ELF-1 (cell line): ENCODE measurements at places on chromosomes 6 and 20.

DNA sequence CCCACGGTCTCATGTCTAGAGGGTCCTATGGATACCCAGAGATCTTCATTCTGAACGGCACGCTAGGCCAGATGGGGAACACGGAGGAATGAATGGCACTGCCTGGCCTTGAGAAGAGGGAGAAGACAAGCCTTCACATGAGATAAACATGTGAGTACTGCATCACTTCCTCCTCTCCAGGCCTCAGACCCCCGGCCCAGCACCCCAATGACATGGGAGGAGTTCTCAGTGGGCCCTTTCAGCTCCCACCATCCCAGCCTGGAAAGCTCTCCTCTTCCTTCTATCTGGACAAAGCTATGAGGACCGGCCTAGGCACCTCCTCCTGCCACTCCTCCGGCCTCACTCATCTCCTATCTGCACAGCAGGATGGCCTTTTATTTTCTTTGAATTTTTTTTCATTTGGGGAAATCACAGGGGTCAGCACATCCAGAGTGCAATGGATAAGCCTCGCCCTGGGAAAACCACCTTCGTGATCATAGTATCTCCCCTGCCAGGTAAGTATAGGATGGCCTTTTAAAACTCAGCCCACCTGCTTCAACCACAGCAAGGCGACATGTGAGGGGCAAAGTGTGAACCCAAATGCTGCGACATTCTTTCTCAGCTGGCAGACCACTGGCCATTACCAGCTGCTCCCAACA, 39.2 kb upstream of the CDKN1A start:
- no peak for DNase-seq

DNA sequence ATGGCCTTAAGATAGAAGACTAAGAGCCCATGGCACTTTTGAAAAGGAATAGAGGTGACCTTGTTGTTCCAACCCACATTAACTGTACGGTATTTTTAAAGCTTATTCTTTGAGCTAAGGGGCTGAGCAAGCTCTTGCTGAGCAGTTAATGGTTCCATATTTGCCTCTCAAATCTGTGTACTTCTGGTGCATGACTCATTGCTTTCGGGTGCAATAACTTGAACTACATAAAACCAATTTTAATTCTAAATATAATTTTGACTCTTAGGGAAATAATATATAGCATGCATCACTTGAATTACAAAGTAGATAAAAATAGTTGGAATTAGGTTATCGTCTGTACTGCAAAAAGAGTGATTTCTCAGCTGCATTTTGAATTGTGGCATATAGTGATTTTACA, 348.1 kb upstream of the CITED2 start:
- no peak for DNase-seq

- DNase-seq, result no peak
Measured at GRCh38 chr20:24720957-24721356, 228.1 kb upstream of the CST7 start.

DNA sequence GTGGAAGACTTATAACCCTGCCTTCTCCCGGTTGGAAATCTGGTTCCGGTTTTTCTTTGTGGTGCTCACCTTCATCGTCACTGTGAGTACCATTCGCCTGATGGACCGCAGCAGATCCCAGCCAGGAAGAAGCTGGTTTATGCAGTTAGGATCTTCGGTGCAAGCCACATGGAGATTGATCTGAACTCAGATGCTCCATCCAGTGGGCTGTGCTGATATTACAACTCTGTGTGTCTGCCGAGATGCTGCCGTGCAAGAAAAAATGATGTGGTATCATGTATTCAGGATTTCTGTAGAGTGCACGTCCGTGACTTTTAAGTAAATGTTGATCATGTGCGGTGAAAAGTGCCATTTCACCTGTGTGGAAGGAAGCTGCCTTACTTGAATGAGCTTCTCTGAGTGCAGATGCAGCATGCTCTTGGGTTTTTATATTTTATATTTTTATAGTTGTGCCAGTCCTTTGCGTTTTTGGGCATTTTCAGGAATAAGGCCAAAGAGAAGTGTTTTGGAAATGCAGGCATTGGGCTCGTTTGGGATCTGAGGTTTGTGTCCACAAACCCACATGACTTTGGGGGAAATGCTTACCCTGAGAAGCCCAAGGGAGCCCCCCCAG, 39.2 kb downstream of the DYNLT1 start:
- DNase-seq, result peak; percentile 73

DNA sequence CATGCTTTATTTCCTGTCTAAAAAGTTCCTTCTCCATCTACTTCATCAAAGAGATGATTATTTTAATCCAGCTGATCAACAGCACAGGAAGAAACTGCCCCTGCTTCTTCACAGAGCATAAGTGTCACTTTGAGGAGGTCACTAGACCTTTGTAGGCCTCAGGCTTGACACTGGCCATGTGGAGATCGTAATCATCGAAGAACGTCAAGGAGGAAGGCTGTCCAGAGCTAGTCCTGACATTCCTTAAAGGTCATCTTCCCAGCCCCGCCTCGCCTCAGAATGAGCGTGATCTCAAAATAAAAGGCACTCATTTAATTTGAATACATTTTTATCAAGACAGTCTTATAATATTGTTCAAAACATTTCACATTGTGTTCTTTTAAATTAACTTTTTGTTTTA, 445.7 kb upstream of the CDH4 start:
- DNase-seq, result peak; percentile 34

- DNase-seq, result peak; percentile 24
Measured at GRCh38 chr6:55255113-55255512, 72.2 kb upstream of the GFRAL start.

DNA sequence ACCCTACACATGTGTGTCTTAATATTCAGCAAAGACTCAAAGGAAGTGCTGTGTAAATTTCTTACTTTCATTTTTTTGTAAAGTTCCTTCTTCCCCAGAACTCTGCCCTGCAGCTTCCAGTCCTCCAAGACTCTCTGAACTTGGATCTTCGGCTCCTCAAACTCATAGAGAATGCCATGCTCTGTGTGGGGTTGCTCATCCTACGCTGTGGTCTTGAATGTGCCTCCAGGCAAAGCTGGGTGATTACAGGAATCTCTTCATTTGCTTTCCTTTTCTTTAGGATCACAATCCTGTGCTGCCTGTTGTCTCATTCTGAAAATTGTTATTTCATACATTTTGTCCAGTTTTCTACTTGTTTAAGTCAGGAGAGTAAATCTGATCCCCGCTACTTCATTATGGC, 14.5 kb upstream of the CDC5L start:
- DNase-seq, result no peak

- peak; percentile 85 for DNase-seq
Measured at GRCh38 chr20:51447097-51447764, 95.3 kb downstream of the NFATC2 start.

DNA sequence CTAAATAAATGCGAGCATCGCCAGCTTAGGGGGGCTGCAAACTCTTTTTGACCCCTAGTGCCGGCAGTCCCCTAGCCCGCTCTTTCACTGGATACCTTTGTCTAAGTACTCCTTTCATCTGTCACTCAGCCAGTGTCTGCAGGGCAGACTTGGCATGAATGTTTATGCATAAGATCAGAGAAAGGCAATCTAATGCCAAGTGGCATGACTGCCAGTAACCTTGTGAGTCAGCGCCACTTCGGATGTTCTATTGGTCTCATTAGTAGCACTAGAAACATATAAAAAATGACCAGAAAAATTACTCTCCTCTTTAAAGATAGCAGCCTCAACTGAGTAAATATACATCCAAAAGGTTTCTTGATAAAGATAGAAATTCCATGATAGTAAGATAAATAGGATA, 192.2 kb downstream of the TBC1D32 start:
- DNase-seq, result no peak

- no peak for DNase-seq
Measured at GRCh38 chr20:19406381-19406780, 193.9 kb downstream of the SLC24A3 start.

DNA sequence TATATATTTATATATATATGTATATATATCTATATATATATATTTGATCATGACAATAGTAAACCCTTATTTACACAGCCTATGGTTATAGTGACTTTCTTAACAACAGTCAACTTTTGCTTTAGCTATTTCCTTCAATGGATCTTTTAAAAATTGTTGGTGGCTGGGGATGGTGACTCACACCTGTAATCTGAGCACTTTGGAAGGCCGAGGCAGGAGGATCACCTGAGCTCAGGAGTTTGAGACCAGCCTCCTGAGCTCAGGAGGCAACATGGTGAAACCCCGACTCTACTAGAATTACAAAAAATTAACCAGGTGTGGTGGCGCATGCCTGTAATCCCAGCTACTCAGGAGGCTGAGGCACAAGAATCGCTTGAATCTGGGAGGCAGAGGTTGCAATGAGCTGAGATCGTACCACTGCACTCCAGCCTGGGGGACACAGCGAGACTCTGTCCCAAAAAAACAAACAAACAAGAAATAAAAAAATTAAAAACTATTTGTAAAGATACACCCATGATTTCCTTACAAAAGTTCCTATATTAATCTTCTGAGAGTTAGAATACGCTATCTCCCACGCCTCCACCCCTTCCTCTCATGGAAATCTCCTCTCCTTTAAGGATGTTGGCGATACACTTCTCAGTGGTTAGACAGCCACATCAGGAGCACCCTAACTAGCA, 29.2 kb upstream of the CNKSR3 start:
- no peak for DNase-seq

- peak; percentile 13 for DNase-seq
Measured at GRCh38 chr20:35360033-35360432, 51.7 kb downstream of the UQCC1 start.

GRCh38 chr6:163324688-163325389, 89.7 kb upstream of the QKI start:
- DNase-seq, result no peak
